Ureter (tissue), 1 donor: ENCODE measurements at places on chromosomes 16 and 17. TPM values are rescaled to one million over a fixed set of nuclear protein-coding genes. Genes with fewer than 3 reads are reported as not detected.

- no peak for DNase-seq
Measured at GRCh38 chr16:84069540-84069939, 26.9 kb upstream of the SLC38A8 start.

- no peak for DNase-seq
Measured at GRCh38 chr16:71340406-71340805, 18.1 kb upstream of the CALB2 start.

- DNase-seq, result no peak
Measured at GRCh38 chr17:31061678-31062077, 33.1 kb upstream of the NF1 start.

Gene HOXB1
- 0.31 TPM for total RNA-seq
